ENCODE measurements at places on chromosomes 13 and 19.

GRCh38 chr13:111502957-111503356 is 182.5 kb downstream of the TEX29 start:
- no peak for DNase-seq

GRCh38 chr13:43874504-43875092 is 4.9 kb downstream of the CCDC122 start:
- DNase-seq = no peak

GRCh38 chr13:97890573-97890972 is 62.9 kb upstream of the IPO5 start:
- no peak for DNase-seq

- no peak for DNase-seq
Measured at GRCh38 chr13:38697197-38697596, 10.3 kb downstream of the FREM2 start.

DNA sequence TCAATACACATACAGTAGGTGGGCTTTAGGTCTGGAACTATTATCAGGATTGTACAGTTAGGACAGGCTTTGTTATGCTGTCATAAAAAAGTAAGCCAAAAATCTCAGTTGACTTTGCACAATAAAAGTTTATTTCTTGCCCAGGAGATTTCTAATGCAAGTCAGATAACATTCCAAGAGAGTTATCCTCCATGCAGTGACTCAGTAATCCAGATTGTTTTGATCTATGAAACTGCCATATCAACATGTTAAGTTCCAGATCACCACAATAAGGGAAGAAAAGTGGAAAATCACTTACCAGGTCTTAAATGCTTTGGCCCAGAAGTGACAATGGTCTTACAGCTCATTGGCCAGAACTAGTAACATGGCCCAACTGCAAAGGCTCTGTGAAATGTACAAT is 636.2 kb upstream of the KLF12 start:
- no peak for DNase-seq

DNA sequence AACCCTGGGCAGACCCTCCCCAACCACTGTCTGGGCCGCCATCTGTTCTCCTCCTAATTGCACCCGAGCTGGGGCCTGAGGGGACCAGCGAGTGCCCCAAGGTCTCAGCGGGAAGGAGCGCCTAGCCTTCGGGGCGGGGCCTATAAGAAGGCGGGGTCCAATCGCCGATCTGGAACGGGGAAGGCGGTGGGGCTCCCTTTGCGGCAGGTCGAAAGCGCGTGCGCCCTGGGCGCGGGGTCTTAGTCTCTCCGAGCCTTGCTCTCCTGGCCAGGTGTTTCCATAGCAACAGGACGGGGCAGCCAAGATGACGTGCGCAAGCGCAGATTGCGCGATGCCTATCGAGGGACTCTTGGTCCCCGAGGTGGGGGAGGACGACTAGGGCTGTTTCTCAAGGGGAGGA is 2.8 kb downstream of the MAST1 start:
- peak; percentile 66 for DNase-seq

GRCh38 chr13:27353166-27353583 is 71.2 kb upstream of the GTF3A start:
- no peak for DNase-seq

GRCh38 chr19:55112777-55113569 is 4.5 kb downstream of the PPP1R12C start:
- no peak for DNase-seq

DNA sequence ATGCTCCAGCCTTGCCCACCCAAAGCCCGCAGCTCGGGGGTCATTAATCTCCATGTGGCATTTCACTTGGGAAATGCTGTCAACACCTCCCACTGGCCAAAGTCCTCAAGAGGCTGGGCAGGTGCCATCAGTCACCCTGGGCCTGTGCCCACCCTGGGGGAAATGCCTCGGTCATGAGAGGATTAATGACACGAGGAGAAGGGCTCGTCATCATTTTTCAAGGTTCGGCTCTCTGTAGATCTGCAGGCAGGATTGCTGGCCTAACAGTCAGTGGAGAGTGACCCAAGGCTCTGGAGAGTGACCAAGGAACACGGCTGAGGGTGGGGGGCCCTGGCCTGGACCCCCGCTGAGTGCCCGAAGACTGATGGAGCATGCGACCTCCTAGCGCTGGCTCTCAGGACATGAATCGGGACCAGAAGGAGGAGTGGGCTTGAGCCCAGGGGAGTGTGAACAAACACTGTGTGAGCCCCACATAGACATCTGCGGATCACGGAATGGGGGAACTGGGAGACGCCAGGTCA is 15.2 kb upstream of the KCTD15 start:
- DNase-seq = no peak

GRCh38 chr19:34319785-34320184 is 45.2 kb upstream of the GPI start:
- DNase-seq = no peak

- DNase-seq = no peak
Measured at GRCh38 chr19:9065457-9066014, 21.3 kb upstream of the OR1M1 start.

GRCh38 chr19:33197591-33198000 is 3.5 kb downstream of the LRP3 start:
- DNase-seq = no peak

DNA sequence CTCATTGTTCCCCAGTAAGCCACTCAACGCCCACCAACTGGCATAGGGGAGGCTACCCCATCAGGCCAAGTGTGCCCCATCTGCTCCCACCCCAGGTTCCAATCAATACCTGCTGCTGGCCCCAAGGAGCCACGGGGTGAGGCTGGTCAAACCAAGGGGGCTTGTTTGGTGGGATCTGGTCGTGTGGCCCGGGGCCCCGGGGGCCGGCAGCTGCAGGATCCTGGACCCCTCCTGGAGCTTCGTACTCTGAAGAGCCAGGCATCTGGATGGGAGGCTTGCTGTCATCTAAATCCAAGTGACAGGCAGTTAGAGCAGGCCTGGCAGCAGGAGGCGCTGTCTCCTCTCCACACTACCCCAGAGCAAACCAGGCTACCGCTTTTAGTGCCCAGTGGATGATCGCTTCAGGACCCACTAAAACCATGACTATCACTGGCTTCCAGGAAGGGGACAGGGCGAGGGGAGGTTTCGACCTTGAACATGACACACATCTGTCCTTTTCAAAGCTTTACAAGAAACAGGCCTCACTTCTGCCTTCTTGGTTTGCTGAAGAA is 14.2 kb downstream of the CHERP start:
- no peak for DNase-seq

DNA sequence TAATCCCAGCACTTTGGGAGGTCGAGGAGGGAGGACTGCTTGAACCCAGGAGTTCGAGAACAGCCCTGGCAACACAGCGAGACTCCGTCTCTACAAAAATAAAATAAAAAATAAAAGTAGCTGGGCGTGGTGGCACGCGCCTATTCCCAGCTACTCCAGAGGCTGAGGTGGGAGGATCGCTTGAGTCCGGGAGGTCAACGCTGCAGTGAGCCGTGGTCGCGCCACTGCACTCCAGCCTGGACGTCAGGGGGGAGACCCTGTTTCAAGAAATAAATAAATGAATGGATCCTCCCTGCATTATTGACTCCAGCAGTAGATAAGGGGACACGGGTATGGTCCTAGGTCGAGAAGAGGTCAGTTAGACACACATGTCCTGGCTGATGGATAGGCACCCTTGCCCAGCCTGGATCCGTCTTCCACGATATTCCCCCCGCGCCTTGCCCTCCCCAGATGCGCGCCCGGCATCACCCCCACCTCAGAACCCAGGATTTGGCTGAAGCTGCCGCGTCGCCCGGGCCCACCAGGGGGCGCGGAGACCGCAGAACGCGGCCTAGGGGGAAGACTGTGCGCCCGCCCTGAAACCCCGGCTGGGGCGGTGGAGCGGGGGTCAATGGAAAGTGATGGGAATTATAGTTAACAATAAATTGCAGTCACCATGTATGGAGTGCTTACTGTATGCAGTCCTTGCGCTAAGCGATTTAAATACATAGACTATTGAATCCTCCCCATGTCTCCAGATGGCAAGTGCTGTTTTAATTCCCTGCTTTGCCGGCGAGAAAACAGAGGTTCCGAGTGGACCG is 2.1 kb upstream of the HOOK2 start:
- peak; percentile 72 for DNase-seq

- DNase-seq = no peak
Measured at GRCh38 chr13:114099191-114099590, 33.2 kb downstream of the RASA3 start.

- DNase-seq = no peak
Measured at GRCh38 chr19:16476401-16476800, 4.6 kb upstream of the EPS15L1 start.

- no peak for DNase-seq
Measured at GRCh38 chr13:106105153-106105552, 430.3 kb downstream of the EFNB2 start.

DNA sequence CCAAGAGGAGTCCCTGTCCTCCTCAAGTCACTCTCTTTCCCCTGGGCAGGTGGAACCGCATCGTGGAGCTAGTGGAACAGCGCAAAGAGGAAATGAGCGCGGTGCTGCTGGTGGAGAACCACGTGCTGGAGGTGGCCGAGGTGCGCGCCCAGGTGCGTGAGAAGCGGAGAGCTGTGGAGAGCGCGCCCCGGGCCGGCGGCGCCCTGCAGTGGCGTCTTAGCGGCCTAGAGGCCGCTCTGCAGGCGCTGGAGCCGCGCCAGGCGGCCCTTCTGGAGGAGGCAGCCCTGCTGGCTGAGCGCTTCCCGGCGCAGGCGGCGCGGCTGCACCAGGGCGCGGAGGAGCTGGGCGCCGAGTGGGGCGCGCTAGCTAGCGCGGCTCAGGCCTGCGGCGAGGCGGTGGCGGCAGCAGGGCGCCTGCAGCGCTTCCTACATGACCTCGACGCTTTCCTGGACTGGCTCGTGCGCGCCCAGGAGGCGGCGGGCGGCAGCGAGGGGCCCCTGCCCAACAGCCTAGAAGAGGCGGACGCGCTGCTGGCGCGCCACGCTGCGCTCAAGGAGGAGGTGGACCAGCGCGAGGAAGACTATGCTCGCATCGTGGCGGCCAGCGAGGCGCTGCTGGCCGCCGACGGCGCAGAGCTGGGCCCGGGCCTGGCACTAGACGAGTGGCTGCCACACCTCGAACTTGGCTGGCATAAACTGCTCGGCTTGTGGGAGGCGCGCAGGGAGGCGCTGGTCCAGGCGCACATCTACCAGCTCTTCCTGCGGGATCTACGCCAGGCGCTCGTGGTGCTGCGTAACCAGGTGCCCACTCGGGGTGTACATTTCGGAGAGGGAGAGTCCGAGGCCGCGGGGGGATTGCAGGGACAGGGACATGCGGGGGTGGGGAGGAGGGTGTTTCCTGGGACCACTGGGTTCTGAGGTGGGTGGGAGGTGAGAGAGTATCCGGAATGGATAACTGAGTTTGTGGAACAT is 52.8 kb downstream of the SPTBN4 start:
- DNase-seq = no peak

DNA sequence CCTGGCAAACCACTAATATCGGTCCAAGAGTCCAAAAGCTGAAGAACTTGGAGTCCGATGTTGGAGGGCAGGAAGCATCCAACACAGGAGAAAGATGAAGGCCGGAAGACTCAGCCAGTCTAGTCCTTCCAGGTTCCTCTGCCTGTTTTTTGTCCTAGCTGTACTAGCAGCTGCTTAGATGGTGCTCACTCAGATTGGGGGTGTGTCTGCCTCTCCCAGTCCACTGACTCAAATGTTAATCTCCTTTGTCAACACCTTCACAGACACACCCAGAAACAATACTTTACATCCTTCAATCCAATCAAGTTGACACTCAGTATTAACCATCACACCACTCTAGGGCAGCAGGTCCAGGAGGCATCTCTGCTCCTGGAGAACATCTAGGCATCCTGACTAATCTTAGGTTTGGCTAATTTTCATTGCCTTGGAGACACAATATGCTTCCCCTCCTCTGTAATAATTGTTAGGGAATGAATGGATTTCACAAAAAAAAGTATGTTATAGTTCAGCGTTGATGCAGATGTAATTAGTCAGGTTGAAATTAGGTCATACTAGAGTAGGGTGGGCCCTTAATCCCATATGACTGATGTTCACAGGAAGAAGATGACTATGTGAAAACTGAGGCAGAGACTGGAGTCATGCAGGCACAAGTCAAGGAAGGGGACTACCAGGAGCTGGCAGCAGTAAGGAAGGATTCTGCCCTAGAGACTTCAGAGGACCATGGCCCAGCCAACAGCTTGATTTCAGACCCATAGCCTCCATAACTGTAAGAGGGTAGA is 183.4 kb downstream of the RBM26 start:
- DNase-seq = no peak

GRCh38 chr13:102609696-102610095 is 12.9 kb downstream of the TPP2 start:
- DNase-seq = no peak
